ENCODE measurements at places on chromosomes 7 and 10.

DNA sequence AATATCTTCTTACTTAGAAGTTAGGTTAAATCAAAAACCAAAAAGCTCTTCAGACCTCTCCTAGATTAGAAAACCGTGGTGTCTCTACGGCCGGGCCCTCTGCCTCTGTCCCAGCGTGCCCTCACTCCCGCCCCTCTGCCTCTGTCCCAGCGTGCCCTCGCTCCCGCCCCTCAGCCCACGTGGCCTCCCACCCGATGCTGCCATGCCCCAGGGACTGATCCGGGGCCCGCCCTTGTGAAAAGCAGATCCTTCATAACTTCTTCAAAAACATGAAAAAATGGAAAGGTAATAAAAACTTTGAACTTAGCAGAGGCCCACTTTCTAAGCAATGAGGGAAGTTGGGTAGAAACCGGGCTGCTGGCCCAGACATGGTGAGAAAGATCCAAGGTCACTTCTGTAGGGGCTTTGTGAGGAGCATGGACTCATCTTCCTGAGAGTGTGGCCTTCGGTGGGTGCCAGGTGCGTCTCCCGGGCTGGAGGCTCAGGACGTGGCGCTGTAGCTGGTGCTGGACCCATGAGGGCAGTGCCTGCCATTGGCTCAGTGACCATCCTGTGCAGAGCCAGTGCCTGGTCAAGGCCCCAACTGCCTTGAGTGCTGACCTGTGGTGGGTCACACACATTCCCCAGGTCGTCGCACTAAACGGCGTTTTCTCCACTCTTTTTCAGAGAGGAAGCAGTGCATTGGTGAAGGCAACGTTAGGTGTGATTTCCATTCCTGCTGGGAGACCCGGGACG, 4.9 kb upstream of the DPYSL4 start:
- DNase-seq = no peak

- DNase-seq = no peak
These were observed 639 bp downstream of the TSPAN13 start for GRCh38 chr7:16753932-16754855.

- no peak for DNase-seq
These were observed 53.0 kb downstream of the CTBP2 start for GRCh38 chr10:125107166-125107949.

DNA sequence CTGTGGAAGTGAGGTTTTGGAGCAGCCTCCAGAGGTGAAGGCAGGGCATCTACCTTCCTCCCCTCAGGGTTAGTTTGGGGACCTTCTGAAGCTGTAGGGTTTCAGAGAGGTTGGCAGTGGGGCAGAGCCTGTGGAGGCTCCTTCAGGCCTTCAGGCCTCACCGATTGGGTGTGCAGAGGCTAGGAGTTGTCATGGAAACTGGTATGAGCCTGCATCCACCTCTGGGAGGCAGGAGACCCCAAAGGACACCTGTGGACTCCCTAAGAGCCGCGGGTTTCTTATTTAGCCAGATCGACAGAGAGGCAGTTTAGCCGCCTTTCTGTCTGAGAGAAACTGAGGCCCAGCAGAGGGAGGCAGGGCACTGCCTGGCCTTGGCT, 2.0 kb downstream of the LZTS2 start:
- DNase-seq = no peak

DNA sequence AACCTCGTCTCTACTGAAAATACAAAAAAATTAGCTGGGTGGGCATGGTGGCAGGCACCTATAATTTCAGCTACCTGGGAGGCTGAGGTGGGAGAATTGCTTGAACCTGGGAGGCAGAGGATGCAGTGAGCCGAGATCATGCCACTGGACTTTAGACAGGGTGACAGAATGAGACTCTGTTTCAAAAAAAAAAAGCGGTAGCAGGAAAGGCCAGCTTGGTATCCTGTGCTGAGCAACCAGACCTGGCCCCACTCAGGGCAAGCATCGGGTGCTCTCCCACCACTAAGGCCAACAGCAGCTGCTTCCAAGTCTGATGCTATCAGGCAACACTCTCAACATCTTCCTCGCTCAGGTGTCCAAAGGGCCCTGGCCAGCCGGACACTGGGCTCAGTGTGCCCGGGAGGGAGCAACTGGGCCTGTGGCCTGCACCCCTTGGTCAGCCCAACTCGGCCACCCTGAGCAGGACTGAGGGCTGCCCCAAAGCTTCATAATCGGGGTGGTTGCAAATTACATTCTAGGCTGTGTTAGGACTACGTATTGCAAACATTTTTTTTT, 44.3 kb upstream of the MSMB start:
- DNase-seq = no peak

DNA sequence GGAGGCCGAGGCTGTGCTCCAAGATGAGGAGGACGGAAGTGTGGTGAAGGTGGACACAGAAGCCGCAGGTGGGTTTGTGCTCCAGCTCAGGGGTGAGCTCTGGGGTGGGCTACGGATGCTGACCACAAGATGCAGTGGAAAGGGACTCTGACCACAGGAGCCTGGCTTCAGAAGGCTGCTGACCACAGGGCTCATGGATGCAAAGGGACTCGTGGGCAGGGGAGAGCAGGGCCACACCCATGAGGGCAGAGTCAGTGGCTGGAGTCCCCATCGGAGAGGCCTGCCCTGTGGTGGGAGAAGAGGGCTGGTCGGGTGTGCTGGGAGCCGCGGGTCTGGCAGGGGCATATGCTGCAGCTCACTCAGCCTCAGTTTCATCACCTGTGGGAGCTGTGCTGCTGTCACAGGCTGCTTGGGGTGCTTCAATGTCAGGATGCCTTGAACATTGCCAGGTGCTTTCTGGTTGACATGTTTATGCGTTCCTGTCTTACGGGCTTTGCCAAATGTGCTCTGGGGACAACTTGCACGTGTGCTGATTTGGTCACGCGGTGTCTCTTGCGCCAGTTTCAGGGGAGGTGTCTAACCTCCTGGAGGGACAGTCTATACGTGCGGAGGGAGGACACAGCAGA, 13.7 kb downstream of the SCART1 start:
- DNase-seq = no peak

DNA sequence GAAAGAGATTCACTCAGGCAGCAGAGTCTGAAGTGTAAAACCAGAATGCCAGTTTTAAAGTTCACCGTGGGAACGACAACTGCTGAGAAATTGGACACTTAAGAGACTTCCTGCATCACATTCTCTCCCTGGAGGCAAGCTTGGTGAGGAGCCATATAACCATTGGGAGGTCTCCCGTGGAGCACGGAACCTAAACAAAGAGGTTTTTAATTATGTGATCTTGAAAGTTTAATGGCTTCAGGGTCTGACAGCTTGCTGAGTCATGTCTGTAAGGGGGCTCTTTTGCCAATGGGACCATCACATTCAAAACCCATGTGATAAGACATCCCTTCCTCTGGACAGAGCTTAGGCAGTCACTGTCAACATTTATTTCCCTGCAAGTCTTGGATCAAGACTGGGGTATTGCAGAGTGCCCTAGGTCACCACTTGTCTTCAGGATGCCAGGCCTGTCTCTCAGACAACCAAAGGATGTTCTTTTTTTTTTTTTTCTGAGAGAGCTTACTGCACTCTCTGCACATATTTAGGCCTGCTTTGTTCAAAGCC, 674.4 kb downstream of the TYW1 start:
- DNase-seq = no peak

DNA sequence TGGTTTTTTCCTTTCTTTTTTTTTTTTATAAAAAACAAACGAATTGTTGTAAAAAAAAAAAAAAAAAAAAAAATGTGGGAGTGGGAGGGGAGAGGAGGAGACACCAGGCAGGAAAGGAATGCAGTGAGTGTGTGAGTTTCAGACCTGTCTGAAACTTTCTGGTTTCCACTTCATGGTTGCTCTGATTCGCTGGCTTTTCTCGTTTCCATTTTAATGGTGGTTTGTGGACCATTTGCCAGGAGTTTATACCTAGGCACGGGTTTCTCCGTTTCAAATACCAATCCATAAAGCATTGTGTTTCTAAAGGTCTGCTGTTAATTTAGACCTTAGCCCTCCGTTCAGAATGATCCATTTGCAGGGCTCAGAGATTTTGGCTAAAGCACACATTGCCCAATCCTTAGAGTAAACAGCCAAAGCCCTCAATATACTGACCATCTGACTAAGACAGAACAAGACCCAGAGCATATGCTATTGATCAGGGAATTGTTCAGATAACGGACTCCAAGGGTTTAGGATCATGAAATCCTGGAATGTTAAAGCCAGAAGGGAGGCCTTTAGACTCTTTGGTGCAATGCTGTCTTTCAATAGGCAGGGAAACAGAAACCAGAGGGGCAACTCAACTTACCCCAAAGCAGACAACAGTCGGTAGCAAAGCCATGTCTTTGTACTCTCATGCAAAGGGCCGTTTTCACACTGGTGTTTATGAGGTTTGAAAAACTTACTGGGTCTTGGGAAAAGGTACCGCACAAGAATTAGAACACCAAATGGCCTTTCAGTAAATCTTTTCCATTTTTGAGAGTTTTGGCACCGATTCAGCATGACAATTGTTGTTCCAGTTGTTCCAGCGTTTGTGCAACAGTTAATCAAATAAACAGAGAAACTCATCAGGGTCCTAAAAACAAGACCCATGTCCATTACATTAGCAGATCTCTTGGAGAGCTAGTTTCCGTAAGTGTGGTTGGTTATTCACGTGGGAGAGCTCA, 94.3 kb upstream of the AGBL3 start:
- no peak for DNase-seq

- DNase-seq = no peak
These were observed 453.7 kb upstream of the LRRTM3 start for GRCh38 chr10:66472156-66472555.

DNA sequence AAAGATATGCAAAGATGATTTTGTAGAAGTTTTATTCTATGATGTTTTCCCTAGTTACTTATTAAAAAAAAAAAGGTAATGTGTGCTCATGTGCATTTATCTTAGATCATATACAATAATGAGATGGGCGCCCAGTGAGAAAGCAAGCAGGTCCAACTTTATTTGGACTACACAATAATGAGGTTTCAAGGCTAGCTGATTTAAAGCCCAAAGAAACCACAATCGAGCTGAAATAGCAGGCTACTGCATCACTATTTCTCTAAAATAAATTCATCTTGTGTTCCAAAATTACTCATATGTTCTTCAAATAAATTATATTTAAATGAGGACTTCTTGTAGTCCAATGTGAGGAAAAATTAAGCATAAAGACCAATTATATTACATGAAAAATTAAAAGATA, 110.1 kb downstream of the JMJD1C start:
- no peak for DNase-seq

DNA sequence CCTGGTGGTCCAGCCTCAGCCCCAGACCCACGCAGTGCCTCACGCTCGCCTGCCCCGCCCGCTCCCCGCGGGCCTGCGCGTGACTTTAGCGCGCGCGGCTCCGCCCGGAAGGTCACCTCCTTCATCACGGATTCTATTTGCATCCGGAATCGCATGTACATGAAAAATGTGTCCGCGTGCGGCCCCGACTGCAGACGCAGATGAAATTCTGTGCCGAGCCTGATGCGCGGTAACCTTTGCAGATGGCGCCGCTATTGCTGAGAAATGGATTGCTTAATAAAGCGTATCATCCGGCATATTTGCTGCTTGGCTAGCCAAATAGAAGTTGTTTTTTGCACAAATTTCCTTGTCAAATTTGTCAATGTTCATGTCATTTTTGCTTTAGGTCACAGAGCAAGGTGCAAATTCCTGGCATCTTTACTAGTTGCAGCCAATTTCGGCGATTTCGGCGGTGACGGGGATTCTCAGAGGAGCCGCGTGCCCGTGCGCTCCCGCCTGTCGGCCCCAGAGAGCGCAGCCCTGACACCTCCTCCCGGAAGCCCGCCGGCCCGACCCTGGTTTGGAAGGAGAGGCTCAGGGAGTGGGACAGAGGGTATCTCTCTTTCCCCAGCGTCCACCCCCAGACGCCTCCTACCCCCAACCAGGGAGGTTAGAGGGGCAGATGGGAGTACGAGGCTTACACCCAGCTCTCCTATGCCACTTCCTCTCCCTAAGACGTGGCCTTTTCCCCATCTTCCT, 85.9 kb upstream of the PAX2 start:
- DNase-seq = no peak

- DNase-seq = no peak
These were observed 202.8 kb downstream of the IPMK start for GRCh38 chr10:58064714-58065528.

GRCh38 chr7:117068511-117069145, 115.3 kb downstream of the ST7 start:
- DNase-seq = peak; percentile 75

GRCh38 chr10:28036587-28036986, 37.7 kb upstream of the ODAD2 start:
- no peak for DNase-seq

DNA sequence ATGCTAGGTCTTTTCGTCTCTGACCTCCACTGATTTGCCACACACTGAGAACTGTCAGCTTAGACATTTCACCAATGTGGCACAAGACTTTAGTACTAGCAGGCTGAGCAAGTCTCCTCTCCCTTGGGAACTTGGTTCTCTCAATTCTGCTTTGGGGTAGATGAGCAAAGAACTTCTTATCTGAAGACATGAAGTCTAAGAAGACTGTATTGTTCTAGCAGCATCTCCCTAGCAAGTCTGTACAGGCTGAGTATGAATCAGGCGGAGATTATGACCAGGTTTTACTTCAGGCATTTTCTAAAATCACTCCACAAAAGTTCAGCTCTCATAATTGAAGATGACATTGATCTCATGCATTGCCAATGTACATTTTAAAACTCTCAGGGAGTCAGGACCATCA, 23.8 kb upstream of the STN1 start:
- DNase-seq = no peak

DNA sequence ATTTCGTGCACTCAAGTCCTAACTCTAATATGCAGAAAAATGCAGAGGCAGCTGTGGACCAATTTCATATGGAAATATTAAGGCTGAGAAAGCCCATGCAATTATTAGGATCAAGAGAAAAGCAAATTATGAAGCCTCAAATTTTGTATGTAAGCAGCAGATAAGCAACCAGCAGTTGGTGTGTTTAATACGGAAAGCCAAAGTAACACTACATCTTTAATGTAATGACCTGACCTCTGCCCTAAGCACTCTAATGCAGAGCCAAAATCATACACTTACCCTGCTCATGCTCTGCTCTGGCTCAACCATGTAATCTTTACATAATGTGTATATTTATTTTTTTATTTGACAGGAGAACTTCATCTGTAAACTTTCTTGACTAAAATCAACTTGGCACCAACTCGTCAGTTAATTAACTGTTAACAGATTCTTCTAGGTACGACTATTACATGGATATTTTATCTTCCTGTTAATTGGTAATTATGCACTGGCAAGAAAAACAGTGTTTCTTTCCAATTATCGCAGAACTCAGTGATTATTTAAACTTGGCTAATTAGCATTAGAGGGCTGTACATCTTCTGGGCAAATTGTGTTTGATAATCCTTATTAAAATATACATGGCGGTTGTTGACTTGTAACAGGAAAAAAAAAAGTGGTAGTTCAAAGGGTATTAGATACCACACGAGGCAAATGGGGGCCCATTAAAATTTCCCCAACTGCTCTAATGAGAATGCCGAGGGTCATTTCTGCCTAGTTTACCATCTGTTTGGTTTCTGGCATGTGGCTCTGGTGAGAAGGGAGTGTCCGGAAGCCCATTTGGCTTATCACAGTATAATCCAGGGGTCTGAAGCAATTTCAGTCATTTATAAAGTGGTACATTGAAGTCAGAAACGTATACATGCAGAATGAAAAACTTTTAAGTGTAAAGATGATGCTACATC, 94.5 kb downstream of the RELN start:
- no peak for DNase-seq
